CMK (cell line): ENCODE measurements at places on chromosomes 2 and 18.

DNA sequence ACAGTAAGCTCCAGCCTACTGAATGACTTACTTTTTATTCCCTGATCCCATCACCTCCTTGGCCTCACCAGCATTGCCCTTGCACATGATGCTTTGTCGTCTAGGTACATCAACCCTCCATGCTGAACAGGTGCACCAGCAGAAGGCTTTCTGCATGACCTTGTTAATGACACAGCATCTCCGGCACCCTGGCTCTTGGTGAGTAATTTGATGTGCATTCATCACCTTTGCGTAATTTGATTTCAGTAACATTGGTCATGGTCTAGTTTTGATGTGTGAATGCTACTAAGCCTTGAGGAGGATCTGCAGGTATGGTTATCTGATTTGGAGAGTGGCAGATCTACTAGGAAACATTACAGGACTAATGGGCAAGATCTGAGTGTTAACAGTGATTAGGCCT is 103.6 kb downstream of the STK39 start:
- DNase-seq: no peak

DNA sequence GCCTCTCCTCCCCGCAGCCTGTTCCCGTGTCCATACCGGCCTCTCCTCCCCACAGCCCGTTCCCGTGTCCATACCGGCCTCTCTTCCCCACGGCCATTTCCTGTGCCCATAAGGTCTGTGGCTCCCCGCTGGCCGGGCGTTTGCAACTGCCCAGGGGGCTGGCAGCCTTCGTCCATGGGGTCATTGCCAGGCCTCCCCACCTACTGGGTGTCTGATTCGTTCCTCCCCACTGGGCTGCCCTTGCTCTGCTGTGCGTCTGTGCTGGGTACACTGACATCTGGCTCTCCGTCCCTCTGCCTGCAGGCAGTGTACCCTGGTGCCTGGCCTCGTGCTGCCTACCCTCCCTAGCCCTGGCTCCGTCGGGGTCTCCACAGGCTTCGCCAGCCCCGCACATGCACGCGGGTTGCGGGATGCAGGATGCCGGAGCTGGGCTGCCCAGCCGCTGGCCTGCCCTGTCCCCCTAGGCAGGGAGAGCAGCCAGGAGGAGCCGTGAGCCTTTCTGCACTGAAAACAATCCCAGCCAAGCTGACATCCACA is 67.8 kb downstream of the NFATC1 start:
- no peak for DNase-seq

DNA sequence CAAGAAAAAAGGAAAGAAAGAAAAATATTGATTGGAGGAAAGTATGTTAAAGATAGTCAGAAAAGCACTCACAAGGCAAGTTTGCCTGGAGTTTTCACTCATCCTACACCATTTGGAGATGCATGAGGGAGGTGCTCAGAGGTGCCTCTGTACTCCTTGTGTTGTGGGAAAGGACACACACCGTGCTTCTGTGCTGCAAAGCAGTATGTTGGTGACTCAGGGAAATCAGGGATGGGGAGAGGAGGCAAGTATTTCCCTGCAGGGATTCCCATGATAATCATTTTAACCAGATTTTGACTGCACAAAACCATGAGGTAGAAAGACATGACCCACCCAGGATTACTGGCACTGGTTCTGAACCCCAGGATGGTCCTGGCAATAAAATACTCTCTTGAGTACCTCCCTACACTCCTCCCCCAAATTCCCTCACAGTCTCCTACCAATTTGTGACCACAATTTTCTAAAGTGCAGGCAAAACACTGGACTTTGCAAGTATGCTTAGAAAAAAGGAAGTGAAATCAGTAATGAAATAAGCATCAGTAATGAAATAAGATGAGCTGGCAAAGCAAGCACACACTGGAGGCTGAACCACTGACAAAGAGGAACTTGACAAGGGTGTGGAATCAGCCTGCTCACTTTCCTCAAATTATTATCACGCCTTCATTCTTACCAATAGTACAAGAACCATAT is 155.5 kb upstream of the ACVR2A start:
- no peak for DNase-seq

DNA sequence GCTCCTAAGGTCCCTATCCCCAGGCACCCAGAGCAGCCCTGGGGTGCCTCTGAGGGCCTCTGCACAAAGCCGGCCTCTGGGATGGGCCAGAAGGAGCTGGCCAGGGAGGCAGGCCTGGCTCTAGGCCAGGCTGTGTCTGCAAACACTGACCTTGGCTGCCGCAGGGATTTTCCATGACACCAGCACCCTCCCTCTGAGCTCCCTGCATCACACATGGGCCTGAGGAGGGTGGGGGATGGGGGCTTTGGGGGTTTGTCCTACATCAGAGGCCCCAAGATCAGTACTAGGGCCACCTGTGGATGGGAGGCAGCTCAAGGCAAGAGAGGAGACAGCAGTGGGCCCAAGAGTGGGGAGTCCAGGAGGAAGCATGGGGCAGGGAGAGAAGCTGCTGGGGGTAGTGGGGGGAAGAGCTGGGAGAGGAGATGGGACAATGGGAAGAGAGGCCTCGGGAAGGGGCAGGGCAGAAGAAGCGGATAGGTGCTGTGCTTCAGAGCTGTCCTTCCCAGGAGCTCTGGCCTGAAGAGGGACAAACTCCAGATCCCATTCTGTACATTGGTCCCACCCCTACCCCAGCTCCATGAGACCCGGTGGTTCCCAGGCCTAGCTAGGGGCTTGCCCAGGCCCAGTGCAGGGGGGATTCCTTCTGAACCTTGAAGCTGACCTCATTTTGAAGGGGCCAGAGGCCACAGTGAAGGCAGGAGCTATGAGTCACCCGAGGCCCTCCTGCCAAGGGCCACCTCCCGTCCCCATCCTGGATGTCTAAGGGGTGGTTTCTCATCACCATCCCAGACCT is 28.0 kb downstream of the KCNK3 start:
- no peak for DNase-seq
